Stimulated activated naive CD8-positive, alpha-beta T cell treated with anti-CD3 and anti-CD28 coated beads, Interleukin-15, Interleukin-2, amounts not matched to agents 100 U/mL and 50 U/mL, for 24 hours (primary cell): ENCODE measurements at places on chromosomes 12 and 14.

DNA sequence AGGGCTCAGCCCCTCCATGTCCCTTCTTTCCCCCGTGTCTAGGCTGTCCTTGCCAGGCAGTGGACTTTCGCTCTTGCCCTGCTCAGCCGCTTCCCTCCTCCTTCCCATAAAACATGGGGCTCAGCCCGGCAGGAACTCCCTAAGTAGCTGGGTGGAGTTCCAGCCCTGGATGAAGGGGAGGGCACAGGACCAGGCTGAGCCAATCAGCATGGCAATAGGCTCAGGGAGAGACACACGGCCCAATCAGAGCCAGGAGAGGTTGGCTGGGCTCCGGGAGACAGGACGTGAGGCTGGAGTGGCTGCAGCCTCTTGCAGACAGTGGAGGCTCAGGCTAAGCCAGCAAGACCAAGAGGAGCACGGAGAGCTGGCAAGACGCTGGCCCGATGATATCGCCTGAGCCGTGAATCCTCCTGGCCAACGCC, 54.3 kb downstream of the GALNT9 start:
- DNase-seq = no peak

GRCh38 chr14:94998685-94999084, 158.6 kb downstream of the DICER1 start:
- no peak for DNase-seq

- DNase-seq = no peak
Measured at GRCh38 chr12:6858799-6859198, 6.8 kb downstream of the USP5 start.

- DNase-seq = peak; percentile 35
Measured at GRCh38 chr14:102949062-102949800, 26.8 kb downstream of the AMN start.

DNA sequence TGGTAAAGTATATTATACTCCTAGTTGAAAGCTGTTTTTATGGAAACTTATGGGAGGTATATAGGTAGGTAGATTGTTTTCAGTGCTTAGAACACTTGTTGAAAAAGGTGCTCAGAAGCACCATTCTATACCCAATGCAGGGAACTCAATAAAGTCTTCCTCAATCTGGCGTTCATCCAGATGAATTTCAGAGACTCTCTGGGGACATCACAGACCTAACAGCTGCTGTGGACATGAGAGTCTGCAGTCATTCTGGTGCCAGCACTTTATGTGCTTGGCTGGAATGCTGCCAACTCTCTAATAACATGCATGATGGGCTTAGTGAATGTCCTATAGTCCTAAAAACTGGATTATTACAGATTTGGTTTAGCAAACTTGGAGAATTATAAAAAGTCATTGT, 115.9 kb downstream of the NTN4 start:
- no peak for DNase-seq

GRCh38 chr14:99728231-99728920, 44.3 kb downstream of the CYP46A1 start:
- peak; percentile 1 for DNase-seq

DNA sequence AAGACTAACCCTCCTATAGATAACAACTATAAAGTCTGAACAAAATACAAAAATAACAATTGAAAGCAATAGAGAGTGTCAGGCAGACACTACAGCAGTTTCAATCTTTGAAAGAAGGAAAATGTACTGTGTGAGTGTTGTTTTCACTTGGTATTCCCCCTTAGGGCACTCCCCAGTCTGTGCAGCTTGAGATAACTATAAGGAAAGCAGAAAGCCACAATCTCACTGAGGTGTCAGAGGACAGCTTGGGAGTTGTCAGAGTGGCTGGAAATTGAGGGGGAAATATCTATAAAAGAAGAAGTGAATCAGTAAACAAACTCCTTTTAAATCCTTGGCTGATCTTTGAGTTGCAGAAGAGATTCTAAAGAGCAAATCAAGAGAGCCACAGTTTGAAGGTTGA, 364.8 kb downstream of the NELL2 start:
- DNase-seq = no peak

DNA sequence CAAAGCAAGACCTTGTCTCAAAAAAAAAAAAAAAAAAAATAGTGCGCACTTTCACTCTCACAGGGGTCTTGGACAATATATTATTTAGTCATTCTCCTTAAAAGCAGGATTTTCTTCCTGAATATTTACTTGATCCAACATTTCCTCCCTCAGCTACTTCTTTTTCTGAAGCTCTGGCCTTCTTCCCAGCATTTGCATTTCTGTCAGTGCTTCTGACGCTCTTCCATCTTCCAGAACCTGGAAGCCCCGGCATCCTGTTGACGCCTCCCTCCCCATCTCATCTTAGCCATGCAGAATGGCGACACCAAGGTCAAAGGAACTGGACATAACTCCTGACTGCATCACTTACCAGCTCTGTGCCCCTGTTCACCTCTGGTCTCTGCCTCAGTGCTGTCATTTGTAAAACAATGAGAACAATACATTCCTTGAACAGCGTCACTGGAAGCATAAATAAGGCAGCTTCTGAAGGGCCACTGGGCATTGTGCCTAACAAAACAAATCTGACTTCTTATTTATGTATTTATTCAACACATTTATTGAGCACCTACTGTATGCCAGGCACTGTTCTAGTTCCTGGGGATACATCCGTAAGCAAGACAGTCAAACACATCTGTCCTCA, 90.9 kb upstream of the MDM1 start:
- DNase-seq = no peak

DNA sequence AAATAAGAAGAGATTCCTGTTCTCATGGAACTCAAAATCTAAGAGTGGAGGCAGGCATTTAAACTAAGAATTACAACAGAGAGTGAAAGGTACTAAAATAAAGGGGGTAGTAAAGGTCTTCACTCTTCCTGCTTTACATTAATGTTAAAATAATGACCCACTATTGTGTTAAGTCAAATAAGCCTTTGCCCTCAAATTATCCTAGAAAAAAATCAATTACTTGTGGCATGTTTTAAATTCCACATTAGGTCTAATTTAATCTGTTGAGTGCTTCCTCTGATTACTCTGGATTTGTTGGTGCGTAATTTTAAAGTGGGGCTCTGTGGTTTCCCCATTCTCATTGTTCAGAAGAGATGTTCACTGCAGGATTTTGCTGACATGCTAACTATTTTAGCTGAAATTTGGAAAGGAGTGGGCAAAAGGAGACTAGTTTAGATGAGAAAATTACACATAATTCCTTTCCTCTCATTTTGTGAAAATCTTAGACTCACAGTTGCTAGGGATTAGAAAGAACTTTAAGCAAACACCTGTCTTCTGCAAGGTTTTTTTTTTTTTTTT, 35.5 kb downstream of the BTG1 start:
- DNase-seq = no peak

GRCh38 chr14:39680777-39681176, 248.5 kb upstream of the FBXO33 start:
- no peak for DNase-seq

DNA sequence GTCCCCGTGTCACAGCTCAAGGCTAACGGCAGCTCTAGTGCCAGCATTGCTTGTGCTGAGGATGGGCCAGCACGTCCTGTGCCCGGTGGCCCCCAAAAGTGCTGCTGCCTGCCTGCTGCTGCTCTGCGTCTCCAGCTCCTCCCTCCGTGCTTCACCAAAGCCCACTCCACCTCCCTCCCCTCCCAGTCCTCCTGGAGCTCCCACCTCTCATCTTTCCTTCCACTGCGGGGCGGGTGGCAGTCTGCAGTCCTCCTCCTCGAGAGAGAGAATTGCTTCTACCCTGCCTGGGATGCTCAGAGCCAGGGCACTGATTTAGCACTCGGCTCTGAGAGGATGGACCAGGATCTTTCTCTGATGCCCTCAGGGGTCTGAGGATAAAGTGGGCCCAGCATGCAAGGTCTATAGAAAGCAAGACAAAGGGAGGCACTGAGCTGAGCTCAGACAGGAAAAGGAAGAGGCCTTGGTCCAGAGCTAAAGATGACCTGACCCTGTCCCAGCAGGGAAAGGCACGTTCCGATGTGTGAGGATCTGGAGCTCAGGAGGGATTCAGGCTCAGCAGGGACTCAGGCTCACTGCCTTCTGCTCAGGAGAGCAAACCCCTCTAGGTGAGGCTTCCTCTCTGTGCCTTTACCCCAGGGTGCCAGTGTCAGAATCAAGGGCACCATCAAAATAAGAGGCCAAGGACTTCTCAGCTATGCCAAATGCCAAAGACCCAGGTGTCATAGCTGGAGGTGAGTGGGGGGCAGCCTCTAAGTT, 113.1 kb upstream of the FKBP4 start:
- no peak for DNase-seq

DNA sequence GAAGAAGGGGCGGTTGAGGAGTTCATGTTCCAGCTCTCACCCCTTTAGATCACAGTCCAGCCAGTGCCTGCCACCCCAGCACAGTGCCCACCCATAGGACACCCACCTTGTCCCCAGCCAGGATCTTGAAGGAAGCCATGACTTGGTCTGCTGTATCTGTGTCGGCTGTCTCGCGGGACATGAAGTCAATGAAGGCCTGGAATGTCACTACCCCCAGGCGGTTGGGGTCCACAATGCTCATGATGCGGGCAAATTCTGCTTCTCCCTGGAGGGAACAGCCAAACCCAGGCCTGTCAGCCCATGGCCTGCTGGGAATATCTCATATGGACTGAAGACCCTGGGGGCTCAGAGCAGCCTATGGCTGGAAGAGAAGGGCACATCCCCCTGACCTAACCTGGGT, 84.1 kb upstream of the ZFP36L1 start:
- DNase-seq = no peak

DNA sequence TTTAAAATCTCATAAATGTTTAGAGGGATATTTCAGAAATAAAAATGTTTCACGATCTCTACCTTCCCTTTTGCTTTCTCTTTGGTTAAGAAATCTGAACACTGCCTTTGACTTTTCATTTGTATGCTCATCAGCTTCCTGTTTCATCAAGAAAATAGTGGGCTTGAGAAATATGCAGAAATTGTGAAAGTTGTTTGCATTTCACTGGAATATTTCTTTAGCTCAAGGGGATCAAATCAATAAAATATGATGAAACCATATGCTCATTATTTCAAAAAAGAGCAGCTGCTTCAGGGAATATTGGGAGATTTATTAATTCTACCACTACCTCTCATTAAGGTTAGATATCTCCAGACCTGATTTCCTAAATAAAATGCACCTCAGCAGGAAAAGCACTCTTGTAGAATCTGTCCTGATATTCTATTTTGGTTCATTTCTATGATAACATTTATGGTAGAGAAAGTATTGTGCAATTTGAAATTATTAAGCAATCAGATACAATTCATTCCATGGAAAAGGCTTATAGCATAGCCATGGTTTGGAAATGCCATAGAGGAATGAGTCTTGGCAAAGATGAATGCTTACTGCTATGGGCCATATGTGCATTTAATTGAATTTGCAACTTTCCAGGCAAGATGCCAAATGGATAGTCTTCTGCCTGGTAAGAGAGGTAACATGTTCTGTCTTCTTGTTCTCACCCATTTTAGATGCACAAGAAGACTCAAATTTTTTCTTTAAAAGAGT, 212.6 kb upstream of the SLC16A7 start:
- DNase-seq = no peak

DNA sequence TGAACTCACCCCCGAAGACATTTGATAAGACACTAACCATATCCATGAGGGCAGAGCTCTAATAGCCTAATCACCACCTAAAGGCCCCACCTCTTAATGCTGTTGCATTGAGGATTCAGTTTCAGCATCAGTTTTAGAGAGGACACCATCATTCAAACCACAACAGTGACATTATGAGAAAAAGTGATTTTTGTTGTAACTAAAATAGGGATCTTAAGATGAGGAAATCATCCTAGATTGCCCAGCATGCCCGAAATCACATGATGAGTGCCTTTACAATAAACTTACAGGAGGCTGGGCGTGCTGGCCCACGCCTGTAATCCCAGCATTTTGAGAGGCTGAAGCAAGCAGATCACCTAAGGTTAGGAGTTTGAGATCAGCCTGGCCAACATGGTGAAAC, 9.7 kb upstream of the GLT1D1 start:
- DNase-seq = no peak

GRCh38 chr12:103799857-103800771, 40.9 kb downstream of the NT5DC3 start:
- DNase-seq = no peak

GRCh38 chr14:35959835-35960234, 133.7 kb downstream of the BRMS1L start:
- no peak for DNase-seq
